ENCODE measurements at places on chromosomes 13 and 19.

DNA sequence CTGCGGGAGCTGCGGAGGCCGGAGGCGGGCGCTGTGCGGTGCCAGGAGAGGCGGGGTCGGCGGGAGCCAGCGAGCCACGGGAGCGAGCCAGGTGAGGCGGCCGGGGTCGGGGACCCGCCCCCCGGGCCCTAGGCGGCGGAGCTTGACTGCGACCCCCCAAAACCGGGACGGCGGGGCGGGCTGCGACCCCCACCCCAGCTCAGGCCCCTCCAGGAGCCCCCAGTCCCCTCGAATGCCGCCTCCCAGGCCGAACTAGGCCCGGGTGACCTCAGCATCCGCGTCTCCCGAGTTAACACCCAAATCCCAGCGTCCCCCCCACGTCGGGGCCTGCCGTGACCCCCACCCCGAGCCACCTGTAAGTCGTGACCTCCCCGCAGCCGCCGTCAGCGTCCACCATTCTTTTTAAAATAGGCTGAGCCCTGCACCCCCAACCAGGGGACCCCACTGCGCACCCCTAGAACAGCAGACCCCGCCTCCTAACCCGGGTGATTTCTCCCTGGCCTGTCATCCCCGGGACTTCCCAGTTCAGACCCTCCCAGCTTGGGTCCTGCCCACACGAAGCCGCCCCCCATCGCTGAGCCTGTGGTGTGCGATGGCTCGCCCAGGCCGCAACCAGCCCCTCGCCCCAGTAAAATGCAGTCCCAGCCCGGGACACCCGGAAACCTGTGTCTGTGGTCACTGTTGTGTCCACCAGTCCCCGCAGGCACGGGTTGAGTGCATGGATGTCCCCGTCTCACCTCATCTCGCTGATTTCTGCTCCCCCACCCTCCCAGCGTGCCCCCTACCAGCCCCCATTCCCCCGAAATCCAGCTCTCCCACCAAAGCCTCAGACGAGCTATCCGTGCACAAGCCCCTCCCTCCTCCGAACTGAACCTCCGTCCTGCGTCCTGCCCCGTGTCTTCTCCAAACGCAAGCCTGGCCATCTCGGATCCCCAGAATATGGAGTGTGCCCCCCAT is 551 bp downstream of the FZR1 start:
- no peak for DNase-seq

- peak; percentile 59 for DNase-seq
Measured at GRCh38 chr19:36140304-36141038, 605 bp downstream of the CAPNS1 start.

- DNase-seq, result no peak
Measured at GRCh38 chr13:73055813-73056564, 2.8 kb upstream of the KLF5 start.

DNA sequence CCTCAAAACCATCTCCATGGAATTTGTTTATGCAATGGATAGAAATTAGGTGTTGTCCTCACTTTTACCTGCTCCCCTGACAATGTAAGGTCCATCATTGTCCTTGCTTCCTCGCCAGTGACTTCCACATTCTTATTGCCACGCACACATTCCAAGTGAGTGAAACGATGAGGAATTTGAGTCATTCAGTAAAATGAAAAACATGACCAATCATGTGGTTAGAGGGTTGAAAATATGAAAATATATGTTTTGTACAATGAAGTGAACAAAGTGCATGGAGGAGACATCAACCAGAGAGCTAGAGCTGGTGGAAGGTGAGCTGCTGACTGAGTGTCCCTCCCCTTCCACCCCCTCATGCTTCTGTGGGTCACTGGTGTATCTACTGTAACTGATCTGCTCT is 91.7 kb downstream of the ATP8A2 start:
- no peak for DNase-seq

GRCh38 chr13:51858433-51859247 is 3.1 kb upstream of the CCDC70 start:
- no peak for DNase-seq

GRCh38 chr13:32609428-32609827 is 23.2 kb downstream of the PDS5B start:
- DNase-seq, result no peak

GRCh38 chr19:51710163-51710562 is 13.6 kb downstream of the HAS1 start:
- no peak for DNase-seq

DNA sequence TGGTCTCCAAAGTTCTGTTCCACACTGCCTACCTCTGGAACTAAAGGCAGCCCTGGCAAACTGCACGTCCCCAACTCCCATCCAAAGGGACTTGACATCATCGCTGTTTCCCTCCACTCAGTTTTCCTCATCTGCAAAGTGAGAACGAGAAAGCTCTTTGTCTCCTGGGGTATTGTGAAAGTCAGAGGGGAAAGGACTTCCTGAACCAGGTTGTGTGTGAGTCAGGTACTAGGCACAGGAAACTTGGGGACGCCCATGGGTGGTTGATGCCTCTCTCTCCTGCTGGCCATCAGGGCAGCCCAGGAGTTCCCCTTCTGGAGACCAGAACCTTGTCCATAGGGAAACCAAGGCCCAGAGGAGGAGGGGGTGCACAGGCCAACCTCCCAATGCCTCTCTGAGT is 4.7 kb downstream of the CRLF1 start:
- no peak for DNase-seq

GRCh38 chr13:111533900-111534683 is 213.7 kb downstream of the TEX29 start:
- DNase-seq, result no peak

- DNase-seq, result no peak
Measured at GRCh38 chr19:5628461-5628860, 5.6 kb downstream of the SAFB start.

DNA sequence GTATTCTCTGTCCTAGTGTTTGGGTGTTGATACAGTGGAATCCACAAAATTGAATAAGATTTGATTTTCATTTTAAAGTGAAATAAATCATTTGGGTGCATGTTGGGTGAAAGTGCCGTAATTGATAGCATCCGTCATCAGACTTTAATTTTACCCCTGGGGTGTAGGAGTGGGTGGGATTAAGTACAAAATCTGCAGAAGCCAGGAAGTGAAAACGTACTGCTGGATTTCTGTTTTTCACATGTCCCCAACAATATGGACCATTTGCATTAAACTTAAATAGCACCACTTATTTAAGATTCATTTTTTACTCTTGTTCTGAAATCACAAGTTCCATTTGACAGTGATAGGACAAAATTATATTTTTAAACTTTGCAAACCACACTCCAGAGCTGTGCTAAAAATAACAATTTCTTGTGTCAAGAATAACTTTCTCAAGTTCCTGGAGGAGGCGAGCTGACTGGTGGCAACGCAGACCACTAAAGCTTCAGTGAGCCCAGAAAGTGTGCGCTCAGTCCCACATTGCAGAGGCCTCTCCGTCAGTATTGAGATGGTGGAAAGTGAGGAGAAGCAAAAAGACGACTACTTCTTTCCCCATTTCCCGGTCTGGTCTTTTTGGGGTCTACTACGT is 71.3 kb downstream of the ARHGEF7 start:
- DNase-seq, result no peak

GRCh38 chr13:77013853-77014542 is 13.0 kb downstream of the FBXL3 start:
- DNase-seq, result no peak

- no peak for DNase-seq
Measured at GRCh38 chr13:71148396-71148795, 718.6 kb downstream of the DACH1 start.

- DNase-seq, result peak; percentile 39
Measured at GRCh38 chr19:53432088-53432661, 391 bp downstream of the ZNF761 start.

DNA sequence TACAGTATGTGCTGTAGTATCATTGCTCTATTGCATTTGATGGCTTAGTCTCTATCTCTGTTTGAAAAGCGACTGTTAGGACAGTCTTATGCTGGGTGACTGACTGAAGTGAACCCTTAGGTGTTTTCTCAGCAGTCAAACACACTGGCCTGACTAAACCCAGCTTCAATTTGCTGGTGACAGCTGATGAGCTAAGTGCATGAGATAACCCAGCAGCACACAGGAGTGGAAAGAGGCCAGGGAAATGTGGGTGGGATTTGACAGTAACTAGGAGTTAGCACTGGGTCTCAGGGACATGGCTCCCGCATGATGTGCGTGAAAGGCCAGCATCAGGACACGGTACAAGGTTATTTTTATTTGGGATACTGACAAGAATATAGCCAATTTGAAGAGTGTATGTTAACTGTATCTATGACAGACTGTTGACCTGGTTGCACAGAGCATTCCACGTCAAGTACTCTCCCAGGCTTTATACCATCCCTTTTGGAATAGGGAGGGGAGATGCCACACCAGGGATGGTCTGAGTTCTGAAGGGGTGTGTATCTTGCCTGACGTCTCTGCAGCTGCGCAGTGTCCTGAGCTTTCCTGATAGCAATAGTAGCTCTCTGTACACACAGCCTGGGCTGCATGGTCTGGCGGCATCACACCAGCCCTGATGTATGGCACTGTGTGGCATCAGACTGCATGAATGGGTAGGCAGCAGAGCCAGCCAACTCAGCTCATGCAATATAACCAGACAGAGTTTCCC is 144.8 kb downstream of the FLT1 start:
- no peak for DNase-seq

DNA sequence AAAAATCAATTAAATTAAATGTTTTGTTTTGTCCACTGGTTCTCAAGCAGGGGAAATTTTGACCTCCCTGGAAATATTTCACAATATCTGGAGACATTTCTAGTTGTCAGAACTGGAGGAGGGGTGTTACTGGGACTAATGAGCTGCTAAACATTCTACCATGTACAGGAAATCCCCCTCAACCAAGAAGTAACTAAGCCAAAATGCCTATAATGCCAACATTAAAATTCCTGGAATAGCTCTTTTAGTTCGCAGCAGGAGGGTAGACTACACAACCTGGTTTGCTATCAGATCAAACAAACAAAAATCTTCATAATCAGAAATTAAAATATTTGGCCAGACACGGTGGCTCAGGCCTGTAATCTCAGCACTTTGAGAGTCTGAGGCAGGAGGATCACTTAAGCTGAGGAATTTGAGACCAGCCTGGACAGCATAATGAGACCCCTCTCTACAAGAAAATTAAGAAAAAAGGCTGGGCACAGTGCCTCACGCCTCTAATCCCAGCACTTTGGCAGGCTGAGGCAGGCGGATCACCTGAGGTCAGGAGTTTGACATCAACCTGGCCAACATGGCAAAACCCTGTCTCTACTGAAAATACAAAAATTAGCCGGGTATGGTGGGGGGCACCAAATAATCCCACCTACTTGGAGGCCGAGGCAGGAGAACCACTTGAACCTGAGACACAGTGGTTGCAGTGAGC is 13.7 kb upstream of the SMARCA4 start:
- no peak for DNase-seq

GRCh38 chr13:110225609-110226574 is 81.1 kb downstream of the COL4A1 start:
- no peak for DNase-seq

DNA sequence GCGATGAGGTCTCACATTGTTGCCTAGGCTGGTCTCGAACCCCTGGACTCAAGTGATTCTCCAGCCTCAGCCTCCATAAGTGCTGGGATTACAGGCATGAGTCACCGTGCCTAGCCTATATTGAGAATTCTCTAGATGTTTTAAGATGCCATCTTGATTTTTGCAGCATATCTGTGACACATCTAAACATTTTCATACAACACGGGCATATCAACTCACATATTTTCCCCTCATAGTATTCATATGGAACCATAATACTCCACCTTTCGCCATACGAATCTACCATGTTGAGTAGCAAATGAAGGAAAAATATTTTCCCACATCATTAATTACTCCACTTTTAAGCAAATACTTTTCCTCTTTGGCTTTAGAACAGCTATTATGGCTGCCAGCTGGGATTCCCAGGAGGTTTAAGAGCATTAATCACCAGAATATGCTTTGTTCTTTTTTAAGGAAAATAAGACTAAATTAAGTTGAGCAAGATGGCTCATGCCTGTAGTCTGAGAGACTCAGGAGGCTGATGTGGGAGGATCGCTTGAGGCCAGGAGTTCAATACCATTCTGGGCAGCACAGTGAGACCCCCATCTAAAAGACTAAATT is 56.9 kb upstream of the GTF2F2 start:
- no peak for DNase-seq

- DNase-seq, result no peak
Measured at GRCh38 chr13:39559847-39560246, 43.1 kb downstream of the LHFPL6 start.

- DNase-seq, result no peak
Measured at GRCh38 chr13:110187641-110188161, 119.3 kb downstream of the COL4A1 start.

DNA sequence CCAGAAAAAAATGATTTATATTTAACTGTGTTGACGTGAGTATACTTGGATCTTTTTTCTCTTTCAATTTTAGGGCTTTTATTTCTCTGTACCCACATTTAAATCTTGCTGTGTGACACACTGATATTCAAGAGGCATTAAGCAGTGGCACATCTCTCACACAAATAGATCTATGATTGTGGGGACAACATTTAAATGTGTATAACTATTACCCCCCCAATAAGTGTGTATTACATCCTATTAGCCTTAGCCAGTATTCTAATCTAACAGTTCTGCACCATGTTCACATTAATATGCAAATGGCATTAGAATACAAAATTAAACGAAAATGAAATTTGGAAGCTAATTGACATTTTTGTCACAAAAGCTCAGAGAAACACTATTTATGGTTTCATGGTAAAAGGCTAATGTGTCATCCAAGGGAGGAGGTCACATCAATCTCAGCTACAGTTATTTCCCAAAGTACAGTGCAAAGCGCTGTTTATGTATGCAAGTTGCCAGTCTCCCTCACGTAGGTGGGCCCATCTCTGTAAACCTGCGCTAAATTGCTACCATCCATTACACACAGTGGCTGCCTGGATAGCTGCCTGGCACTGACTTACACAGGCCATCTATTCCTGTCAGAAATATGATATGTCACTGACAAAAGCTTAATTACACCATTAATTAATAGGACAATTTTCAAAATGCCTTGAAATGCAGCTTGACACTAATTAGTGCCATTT is 984.7 kb upstream of the PCDH9 start:
- DNase-seq, result peak; percentile 8

DNA sequence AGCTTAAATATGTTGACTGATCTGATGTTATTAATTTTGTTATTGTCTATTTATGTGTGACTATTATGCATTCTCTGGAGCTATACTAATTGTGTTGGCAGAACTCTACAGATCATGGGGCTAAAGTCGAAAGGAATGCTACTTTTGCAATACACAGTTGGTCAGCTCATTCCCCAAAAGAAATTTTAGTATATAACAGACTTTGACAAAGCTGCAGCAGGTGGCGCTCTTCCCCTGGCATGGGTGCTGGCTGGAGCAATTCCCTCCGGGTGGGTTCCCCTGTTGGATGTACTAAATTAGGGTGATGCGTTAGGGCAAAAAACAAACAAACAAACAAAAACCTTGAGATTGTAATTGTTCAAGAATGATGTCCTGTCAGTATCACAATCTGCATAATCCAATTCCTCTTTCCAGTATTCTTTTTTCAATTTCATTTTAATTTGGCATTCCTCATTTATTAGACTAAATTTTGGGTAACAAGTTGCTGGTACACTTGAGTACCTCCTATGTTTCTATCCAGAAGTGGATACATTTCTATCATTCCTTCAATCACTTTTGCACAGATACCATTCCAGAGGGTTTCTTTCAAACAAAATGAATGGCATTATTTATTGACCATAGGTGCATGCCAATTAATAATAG is 322.8 kb upstream of the EDNRB start:
- peak; percentile 22 for DNase-seq
